ENCODE measurements at places on chromosomes 6 and 20.

DNA sequence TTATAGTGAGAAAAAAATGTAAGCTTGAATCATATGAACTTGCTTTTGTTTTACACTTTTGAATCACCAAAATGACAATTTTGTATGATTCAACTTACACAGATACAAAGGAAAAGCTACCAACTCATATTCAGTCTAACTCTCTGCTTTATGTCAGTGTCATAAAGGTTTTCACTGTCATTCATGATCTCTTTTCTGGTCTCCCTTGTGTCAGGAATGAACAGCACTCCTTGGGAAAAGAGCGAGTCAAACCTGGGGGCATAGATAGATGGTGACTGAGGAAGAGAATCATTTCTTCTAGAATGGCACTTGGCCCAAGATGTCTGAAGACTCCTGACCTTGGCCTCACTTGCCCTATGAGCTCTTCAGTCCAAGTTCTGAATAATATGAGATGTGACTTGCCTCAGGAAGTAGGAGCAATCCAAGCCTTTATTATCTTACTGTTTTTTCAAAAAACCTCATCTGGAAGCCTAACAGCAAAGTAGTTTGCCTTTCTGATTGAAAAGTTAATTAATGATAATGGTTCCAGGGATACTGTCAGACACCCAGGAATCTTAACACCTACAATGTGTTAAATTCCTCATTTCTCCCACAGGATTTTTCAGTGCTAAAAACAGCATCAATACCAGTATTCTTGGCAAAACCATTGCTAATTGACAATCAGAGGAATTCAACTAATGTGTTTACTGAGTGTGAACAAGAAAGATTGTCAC lies 270.0 kb upstream of the HSF2 start:
- DNase-seq, result no peak

- no peak for DNase-seq
Measured at GRCh38 chr6:112343977-112344376, 3.2 kb upstream of the RFPL4B start.

- DNase-seq, result no peak
Measured at GRCh38 chr6:147135211-147135681, 69.0 kb upstream of the STXBP5 start.

- DNase-seq, result no peak
Measured at GRCh38 chr6:88268508-88268907, 102.4 kb upstream of the CNR1 start.

- no peak for DNase-seq
Measured at GRCh38 chr6:168603234-168603633, 162.2 kb downstream of the SMOC2 start.

DNA sequence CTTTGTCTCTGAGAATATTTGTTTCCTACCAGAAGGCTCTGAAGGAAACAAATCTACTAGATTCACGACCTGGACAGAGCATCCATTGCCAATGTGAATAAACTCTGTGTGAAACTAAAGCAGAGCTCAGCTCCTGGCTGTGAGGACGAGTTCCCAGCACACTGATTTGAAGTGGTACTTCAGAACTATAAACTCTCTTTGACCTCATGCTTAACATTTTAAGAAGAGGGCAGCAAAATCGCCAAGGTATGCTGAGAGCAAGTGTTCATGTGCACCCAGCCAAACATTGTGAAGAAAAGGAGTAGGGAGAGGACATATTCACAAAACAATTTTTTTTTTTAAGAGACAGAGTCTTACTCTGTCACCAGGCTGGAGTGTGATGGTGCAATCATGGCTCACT lies 33.7 kb upstream of the ZNF133 start:
- no peak for DNase-seq

GRCh38 chr20:5658912-5659345 lies 91.3 kb upstream of the SHLD1 start:
- DNase-seq, result no peak

DNA sequence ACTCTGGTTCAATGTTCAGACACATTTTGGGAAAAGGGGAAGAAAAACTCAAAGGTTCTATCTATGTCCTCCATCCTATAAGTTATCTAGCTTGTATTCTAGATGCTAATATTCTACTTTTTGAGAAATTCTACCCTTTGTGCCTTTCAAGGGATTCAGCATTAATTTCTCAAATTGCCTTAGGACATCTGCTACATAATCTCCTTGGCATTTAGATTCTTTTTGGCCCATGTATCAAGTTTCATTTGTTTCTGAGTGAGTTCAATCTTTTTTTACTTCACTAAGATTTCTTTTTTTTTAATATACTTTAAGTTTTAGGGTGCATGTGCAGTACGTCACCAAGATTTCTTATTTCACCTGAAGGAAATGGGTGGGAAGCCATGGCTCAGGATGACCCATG lies 232.7 kb upstream of the TENT5A start:
- DNase-seq, result no peak

- no peak for DNase-seq
Measured at GRCh38 chr20:36854348-36855240, 21.3 kb upstream of the TLDC2 start.

DNA sequence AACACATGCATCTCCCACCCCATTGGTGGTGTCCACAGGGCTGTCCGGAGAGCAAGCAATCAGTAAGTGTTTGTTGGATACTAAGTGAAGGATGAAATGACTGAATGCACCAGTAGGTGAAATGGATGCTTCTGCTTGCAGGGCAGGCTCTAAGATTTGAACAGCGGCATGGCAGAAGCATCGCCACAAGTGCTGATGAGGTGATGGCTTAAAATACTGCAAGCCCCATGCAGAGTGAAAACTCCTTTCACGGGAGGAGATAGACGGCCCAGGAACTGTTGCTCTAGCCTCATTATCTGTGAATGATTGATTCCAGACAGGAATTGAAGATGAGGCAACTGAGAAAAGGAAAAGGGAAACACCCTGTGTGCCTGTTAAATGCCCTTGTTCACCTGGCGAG lies 158.9 kb downstream of the LY86 start:
- DNase-seq, result no peak

- no peak for DNase-seq
Measured at GRCh38 chr20:10864076-10864672, 190.4 kb upstream of the JAG1 start.

DNA sequence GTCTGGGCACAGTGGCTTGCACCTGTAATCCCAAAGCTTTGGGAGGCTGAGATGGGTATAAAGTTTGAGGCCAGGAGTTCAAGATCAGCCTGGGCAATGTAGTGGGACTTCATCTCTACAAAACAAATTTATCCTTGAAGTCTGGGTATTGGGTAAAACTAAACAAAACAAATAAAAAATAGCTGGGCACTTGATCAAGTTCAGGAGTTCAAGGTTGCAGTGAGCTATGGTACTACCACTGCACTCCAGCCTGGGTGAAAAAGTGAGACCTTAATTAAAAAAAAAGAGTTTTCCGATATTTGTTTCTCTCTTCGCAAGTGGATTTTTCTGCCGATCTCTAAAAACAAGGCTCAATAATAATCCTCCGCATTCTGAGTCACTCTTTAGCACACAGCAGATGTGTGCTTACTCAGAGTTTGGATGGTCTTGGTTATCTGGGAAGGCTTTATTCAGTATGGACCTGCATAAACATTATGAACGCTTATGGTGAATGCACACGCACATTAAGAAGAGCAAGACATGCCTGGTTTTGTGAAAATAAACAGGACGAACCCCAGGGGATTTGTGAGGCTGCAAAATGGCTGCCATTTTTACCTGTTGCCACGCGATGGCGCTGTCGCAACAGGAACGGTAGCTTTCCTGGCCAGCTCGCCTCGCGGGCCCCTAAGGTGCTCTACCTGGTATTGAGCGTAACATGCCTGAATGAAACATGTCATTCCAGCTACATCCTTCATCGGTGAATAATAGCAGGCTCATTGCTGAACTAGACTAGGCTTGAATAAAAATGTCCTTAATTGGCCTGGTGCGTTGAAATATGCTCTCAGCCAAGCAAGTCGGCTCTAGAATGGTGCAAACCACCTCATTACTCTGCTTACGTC lies 6.0 kb downstream of the OPN5 start:
- DNase-seq, result peak; percentile 48

GRCh38 chr6:40355532-40355931 lies 231.6 kb downstream of the LRFN2 start:
- no peak for DNase-seq

GRCh38 chr6:112156668-112157067 lies 69.3 kb downstream of the FAM229B start:
- no peak for DNase-seq

DNA sequence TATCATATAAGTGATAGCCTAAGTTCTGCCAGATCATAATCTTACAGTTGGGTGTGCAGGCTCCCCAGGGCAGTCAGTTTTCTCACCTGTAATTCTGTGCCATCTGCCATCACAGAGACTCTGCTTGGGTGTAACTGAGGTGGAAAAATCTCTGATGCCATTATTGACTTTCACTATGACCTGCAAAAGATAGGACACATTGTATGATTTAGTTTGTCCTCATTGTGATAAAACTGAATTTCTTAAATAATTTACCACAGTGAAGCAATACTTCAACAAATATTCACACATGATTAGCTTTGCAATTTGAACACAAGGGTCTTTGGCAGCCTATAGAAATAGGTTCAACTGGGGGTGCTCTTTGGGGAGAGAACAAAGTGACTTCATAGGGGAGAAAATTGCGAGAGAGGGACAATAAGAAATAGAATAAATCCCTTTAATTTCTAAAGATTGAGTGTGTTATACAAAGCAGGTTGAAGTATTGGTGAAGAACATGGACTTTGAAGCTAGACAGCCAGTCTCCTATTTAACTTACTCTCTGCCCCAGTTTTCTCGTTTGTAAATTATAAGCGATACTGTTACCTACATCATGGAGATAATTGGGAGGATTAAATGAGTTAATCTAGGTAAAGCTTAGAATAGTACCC lies 27.3 kb downstream of the FAM229B start:
- no peak for DNase-seq

GRCh38 chr6:379410-380181 lies 12.0 kb upstream of the IRF4 start:
- DNase-seq, result no peak

DNA sequence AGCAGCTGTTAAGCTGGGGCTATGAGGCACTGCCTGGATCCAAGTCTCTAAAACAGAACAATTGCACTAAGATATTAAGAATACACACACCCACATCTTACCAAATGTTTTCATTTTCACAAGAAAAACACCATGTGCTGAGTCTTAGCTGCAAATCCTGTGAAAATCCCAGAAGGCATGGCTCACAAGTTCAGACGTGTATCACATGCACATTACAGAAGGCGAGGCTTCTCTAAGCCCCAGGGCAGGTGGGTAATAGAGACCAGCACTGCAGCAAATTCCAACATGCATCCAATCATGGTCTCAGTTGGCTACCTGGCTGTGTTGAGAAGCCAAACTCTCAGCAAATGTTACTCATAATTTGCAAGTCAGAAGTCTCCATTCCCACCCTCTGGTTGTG lies 16.2 kb upstream of the CST3 start:
- DNase-seq, result no peak

DNA sequence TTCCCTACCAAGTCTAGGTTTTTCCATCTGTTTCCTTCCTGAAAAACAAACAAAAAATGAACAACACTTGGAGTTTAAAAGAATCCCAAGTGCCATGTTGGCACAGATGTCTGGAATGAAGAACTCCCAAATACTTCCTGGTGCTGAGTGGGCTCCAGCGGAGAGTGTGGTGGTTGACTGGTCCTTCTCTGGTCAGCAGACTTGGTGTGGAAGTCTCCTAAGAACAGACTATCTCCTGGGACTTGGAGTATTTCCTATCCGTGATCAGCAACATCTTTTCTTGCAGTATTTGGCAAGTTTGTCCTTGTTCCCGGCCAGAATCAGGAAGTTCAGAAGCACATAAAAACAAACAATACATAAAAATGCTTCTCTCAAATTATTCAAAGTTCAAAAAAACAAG lies 154.1 kb downstream of the MTFR2 start:
- no peak for DNase-seq

- no peak for DNase-seq
Measured at GRCh38 chr20:24880356-24880755, 68.7 kb upstream of the CST7 start.

DNA sequence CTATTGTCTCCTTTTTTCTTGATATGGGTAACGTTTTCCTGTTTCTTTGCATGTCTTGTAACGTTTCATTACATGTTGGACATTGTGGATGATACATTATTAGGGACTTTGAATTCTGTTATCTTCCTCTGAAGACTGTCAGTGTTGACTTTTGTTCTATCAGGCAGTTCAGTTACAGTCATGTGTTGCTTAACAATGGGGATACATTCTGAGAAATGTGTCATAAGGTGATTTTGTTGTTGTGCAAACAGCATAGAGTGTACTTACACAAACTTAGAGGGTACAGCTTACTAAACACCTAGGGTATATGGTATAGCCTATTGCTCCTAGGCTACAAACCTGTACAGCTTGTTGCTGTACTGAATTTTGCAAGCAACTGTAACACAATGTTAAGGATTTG lies 64.7 kb downstream of the AK9 start:
- no peak for DNase-seq

DNA sequence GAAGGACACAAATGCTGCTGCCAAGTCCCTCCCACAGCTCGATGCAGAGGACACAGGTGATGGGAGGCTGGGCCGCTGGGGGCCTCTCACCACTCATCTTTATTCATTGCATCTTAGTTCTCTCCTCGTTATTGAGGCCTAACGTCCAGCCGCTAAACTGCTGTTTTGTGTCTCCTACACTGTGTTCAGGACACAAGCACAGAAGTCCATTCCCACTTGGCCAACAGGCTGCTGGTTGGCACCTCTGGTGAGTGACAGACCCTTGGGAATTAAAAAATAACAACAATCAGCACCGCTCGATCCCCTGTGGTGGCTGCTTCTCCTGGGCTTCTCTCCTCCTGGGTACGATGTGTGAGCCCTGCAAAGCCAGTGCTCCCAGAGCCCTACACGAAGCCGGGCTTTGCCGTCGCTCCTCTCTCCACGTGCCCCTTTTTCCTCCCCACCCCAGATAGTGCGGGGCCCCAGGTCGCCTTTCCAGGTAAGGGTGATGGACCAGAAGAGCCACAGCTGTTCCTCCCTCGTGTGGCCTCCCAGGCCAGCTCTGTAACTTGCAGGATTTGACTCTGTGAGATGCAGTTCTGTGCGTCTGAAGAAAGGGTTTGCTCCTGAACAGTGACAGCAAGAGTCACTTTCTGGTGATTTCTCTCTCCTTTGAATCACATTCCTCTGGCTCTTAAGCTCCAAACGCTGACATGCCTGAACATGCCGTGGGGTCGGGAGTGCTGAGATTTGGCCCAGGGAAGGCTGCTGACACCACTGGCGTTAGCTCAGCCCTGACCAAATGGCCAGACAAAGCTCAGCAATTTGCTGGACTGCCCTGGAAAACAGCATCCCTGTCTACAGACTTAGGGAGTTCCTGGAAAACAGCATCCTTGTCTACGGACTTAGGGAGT lies 59.3 kb downstream of the DLL1 start:
- DNase-seq, result no peak

DNA sequence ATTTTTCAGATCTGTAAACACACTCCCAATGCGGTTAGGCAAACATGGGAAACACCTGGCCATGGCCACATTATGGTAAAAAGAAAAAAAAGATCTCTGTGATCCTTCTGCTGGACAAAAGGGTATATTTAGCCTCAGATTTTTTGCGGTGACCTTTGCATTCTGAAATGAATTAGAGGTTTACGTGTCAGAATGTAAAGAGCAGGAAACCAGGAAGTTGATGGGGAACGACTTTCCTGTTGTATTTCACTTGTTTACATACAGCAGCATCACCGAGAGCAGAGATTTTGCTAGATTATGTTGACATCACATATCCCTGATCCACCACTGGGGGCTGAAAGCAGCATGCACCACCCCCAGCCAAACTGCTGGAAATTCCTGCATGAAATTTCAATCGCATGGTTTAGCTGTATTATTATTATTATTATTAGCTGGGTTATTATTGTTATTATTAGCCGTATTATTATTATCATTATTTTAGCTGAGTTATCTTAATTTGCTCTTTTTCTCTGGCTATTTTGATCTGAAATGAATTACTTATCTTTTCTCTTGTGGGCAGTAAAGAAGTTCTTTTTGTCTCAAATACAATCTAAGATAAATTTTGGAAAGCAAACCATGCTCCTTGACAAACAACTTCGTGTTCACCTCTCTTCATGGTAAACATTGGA lies 189.4 kb downstream of the ZFP64 start:
- DNase-seq, result peak; percentile 71

Data from MM.1S (cell line).